Stimulated activated CD4-positive, alpha-beta T cell treated with anti-CD3 and anti-CD28 coated beads, Interleukin-1b, Interleukin-23, amount 100 ng/mL, for 1 hour (primary cell): ENCODE measurements at places on chromosomes 7 and 10.

GRCh38 chr7:12239806-12240205 lies 28.7 kb downstream of the TMEM106B start:
- no peak for DNase-seq

GRCh38 chr10:130923596-130923995 lies 387.9 kb downstream of the TCERG1L start:
- no peak for DNase-seq

- no peak for DNase-seq
Measured at GRCh38 chr10:122181876-122182275, 89.2 kb upstream of the BTBD16 start.

GRCh38 chr7:18444826-18445225 lies 50.7 kb upstream of the HDAC9 start:
- DNase-seq: no peak

- DNase-seq: no peak
Measured at GRCh38 chr10:131433568-131433967, 122.0 kb upstream of the TCERG1L start.

GRCh38 chr7:290554-291372 lies 793 bp downstream of the FOXL3 start:
- no peak for DNase-seq

GRCh38 chr7:98107313-98107721 lies 655 bp downstream of the LMTK2 start:
- DNase-seq: no peak

DNA sequence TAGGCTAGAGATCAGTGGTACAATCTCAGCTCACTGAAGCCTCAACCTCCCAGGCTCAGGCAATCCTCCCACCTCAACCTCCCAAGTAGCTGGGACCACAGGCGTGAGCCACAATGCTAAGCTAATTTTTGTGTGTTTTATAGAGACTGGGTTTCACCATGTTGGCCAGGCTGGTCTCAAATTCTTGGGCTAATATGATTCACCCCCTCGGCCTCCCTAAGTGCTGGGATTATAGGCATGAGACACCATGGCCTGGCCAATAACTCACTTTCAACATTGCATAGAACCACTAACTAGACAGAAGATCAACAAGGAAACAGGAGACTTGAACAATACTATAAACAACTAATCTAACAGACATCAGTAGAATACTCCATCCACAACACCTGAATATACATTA lies 191.7 kb downstream of the LRRN3 start:
- DNase-seq: no peak

DNA sequence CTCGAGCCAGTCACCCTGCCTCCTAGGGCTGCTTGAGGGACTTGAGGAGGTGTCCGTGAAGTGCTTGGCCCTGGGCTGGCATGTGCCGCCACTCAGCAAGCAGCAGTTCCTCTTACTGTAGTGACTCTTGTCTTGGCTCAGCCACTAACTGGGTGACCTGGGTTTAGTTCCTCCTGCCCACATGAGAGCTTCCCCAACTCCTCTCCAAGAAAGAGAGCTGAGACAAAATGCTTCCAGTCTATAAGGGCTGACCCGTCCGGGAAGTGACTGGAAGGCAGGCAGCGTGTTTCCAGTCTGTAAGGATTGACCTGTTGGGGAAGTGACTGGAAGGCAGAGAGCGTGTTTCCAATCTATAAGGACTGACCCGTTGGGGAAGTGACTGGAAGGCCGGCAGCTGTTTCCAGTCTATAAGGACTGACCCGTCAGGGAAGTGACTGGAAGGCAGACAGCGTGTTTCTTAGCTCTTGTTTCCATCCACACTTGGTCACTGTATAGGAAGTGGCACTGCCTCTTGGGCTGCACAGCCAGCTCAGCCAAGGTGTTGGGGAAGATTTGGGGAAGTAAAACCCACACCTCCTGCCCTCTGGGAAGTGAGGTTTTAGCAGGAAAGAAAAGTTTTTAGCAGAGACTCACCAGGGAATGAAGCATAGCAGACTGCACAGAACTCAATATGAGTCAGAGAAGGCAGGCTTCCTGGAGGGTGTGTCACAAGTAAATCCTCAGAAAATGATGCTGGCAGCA lies 53.3 kb upstream of the PPIF start:
- DNase-seq: no peak

DNA sequence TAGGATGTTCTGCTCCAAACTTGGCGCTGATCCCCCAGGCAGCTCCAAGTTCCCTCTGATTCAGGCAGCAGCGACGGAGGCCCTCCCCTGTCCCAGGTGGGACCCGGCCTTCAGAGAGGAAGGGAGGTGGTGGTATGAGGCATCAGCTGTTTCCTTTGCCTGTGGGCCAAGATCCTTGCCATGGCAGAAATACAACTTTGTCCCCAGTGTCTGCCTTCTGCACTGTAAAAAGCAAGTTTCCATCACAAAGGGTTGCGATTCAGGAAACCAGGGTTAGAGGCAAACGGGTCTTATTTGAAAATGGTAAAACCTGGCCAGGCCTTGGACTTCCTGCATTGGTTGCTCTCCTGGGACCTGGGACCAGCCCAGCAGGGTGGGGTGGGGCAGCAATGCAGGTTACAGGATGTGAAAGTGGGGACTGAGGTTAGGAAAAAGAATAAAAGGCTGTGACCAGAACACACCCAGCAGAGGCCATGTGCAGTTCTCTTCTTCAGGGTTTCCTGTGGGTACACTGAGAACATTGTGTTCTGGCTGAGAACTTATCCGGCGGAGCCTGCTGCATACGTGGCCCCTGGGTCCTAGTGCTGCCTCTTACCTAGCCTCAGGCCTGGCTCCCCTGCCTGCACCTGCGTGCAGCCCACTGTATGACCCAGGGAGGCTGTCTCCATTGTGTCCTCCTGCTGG lies 25.1 kb upstream of the DDIT4 start:
- DNase-seq: no peak

GRCh38 chr7:135900065-135900546 lies 77.1 kb downstream of the MTPN start:
- no peak for DNase-seq

DNA sequence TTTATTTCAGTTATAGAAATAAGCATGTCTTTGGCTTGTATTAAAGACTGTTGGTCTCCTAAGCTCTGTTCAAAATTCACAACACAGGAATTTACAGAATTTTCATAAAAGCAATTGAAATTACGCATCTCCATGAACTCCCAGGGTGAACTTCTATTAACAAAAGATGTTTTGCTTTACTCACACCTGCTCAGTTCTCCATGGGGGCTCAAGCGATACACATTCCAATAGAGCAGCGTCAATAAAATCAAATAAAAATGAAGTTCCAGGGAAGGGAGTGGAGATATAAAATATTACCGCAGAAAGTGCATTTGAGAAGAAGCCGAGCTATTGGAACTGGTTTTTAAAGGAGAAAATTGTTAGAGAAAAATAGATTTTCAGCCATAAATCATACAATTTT lies 41.5 kb upstream of the ZNF438 start:
- no peak for DNase-seq

DNA sequence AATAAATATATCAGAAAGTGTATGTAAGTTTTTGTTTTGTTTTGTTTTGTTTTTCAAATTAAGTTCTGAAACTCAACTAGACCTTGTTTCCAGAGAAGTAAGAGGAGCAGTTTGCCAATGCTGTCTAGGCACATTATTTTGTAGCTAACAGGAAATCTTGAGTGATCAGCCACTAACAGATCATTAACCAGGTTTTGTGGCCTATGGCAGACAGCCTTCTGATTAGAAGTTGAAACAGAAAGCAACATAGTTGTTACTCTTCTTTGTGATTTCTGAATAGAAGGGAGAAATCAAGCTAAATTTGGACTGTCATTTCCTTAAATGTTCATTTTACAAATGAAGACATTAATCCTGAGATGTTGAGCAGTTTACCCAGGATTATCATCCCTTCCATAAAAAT lies 142.6 kb downstream of the PLXDC2 start:
- no peak for DNase-seq

DNA sequence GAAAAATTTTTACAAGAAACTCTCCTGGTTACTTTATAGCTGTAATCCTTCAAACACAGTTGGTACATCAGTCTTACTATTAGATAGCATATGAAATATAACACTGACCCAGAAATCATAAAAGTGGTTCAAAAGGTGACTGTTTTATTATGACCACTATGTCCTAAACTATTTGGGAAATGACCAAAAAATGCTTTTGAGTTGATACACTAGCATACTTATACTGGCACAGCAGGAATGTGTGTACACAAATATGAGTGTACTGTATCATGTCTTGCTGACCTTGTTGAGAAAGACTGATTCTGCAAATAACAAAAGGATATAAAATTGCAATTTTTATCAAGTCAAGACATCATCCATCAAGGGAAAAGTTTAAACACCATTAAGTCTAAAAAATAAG lies 24.3 kb downstream of the CSTF2T start:
- DNase-seq: no peak
